ENCODE measurements at places on chromosomes 12 and 14.

- no peak for DNase-seq
Observed at GRCh38 chr14:104700747-104701217, 11.4 kb downstream of the INF2 start.

GRCh38 chr14:29906256-29906870 is 21.3 kb downstream of the PRKD1 start:
- peak; percentile 20 for DNase-seq

DNA sequence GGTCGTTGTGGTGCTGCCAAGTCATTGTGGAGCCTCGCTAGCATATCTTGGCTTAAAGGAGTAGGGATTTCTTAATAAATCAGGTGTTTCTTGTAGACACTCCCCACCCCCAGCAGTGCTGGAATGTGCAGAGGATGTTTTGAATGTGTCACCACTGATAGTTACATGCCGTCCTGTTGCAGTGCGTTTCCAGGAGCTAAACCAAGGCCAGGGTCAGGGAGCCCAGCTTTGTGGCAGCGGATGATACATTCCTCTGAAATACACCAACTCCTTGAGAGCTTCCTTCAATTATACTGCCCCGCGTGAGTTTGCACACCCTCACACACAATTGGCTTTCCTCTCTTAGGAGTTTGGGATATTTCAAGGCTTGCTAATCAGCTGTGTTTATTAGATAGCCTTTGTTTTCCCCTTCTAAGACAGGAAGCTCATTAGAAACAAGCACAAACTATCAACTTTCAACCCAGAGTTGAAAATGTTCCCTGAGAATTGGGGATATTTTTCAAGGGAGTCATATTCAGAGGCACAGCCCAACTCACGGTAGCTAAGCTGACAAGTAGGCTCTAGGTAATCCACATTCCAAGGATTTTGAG is 154.9 kb downstream of the C12orf75 start:
- DNase-seq, result peak; percentile 83

DNA sequence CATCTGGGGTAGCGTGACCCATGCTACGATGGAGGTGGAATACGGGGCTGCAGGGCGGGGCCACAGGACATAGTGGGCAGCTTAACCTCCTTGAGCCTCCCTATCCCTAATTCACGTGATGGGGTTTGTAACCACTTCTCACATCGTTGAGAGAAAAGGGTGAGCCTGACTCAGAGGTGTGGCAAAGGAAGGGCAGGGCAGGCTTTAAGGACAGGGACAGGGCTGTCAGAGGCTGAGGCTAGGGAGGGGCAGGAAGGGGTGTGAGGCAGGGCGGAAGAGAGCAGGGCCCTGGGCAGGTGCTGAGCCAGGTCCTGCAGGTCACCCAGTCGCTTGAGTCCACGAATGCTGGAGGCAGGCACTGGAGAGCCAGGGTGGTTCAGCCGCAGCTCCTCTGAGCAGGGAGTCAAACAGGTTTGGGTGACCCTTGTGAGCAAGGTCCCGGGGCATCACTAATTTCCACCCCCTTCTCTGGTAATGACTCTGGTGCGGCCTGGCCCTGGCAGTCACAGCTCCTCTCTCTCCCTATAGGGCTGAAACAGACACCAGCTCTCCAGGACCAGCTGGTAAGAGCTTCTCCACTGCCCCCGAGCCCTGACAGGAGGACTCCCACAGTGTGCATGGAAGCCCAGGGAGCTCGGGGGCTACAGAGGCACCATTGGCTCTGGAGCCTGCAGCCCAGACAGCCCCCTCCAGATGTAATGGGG is 7.5 kb upstream of the AQP2 start:
- no peak for DNase-seq

DNA sequence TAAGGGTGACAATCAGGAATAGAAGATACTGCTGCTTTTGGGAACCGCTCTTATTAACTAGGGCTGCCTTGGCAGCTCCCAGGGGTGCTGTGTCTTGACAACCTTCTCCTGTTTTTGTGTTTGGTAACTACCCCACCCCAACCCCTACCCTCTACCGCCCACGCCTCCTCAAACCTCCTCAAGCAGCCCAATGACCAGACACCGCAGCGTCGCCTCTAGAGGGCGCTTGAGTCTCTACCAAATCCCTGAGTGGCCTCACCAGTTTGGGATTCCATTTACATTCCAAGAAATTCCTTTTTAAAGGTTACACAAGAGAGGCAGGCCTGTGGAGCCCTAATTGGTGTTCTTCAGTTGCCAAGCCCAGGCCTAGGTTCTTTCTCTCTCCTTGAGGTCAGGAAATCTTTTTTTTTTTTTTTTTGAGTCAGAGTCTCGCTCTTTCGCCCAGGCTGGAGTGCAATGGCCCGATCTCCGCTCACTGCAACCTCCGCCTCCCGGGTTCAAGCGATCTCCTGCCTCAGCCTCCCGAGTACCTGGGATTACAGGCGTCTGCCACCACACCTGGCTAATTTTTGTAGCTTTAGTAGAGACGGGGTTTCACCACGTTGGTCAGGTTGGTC is 72.4 kb upstream of the USP44 start:
- DNase-seq, result peak; percentile 86

DNA sequence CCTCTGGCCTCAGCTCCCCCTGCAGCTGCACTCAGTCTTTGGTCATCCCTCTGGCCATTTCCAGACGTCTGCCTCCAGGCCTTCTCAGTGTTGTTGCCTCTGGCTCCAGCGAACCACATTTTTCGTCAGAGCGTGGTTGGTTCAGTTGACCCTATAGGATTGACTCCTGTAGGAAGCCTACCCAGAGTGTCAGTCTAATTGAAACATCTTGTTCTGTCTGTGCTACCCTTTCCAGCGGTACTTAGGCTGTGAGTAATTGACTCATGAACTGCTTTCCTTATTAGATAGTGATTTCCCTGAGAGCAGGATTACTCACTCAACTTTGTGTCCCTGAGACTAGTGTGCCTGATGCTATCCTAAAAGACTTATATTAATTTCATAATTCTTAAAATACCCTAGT is 373.2 kb downstream of the ATP23 start:
- DNase-seq, result peak; percentile 57

All from NCI-H226 (cell line).